ENCODE measurements at places on chromosomes 7 and 10.
A peak's percentile ranks its signal among the peaks of the same experiment; 100 is the strongest.

- DNase-seq = no peak
These were observed 355.1 kb downstream of the AUTS2 start for GRCh38 chr7:69953136-69954067.

GRCh38 chr10:88196291-88196690 lies 332.9 kb downstream of the PTEN start:
- peak; percentile 56 for DNase-seq

GRCh38 chr7:2616387-2617324 lies 15.1 kb upstream of the TTYH3 start:
- DNase-seq = no peak

- DNase-seq = no peak
These were observed 103.1 kb downstream of the SLC25A13 start for GRCh38 chr7:96218664-96219243.

DNA sequence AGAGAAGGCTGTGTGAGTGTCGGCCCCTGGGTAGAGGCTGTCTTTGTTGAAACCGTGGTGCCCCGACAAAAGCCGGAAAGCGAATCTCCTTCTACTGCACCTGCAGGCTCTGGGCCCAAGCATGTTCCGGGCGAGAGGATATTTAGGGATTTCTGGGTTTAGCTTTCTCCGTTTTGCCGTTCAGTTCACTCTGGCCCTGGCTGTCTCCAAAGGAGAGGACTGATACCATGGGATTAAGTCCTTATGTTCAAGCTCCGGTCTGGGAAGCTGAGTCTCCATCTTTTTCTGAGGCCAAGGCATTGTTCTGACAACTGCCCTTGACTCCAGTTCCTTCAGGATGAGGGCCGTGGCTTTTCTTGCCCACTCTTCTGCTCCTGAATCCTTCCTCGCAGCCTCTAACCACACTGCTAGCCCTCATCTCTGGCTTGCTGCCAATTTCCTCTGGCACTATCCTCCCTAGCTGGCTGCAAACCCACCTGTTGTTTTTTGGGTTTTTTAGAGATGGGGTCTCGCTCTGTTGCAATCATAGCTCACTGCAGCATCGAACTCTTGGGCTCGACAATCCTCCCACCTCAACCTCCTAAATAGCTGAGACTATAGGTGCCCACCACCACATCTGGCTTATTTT lies 206.8 kb downstream of the SKIDA1 start:
- DNase-seq = peak; percentile 1

GRCh38 chr10:44394696-44395381 lies 9.9 kb upstream of the CXCL12 start:
- no peak for DNase-seq

- no peak for DNase-seq
These were observed 35.4 kb upstream of the HBP1 start for GRCh38 chr7:107133396-107133795.

- DNase-seq = peak; percentile 64
These were observed 98.0 kb downstream of the NPY start for GRCh38 chr7:24381894-24382505.

DNA sequence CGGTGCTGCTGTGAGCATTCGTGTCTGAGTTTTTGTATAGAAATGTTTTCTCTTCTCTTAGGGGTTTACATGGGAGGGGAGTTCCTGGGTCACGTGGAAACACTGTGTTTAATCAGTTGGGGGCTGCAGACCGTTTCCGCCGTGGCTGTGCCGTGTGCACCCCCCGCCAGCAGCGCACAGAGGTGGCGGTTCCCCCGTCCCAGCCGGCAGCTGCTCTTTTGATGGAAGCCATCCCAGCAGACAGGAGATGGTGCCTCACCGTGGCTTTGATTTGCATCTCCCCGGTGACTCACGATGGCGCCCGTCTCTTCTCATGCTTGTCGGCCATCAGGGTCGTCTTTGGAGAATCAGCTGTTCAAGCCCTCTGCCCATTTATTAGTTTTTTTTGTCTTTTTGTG lies 34.9 kb upstream of the FOXL3 start:
- DNase-seq = no peak

GRCh38 chr10:69814251-69814650 lies 12.5 kb downstream of the COL13A1 start:
- no peak for DNase-seq

GRCh38 chr7:64902806-64903721 lies at the start of gene ZNF273:
Gene ZNF273 (plus strand): TSS chr7:64903273. CDS start chr7:64903318, 45 bp downstream.
- peak; percentile 96 for DNase-seq

- DNase-seq = no peak
These were observed 149.8 kb downstream of the HBP1 start for GRCh38 chr7:107318523-107319160.

GRCh38 chr10:8042721-8043568 lies 11.5 kb upstream of the GATA3 start:
- DNase-seq = no peak

GRCh38 chr10:127018298-127018650 lies 113.0 kb downstream of the DOCK1 start:
- no peak for DNase-seq

GRCh38 chr7:77239471-77239870 lies 39.9 kb upstream of the FGL2 start:
- no peak for DNase-seq

- DNase-seq = no peak
These were observed 1.4 kb downstream of the HPS1 start for GRCh38 chr10:98445200-98445812.

GRCh38 chr7:17929647-17930395 lies 10.5 kb downstream of the SNX13 start:
- no peak for DNase-seq

GRCh38 chr7:2729893-2730716 lies 42.1 kb downstream of the AMZ1 start:
- no peak for DNase-seq

- peak; percentile 69 for DNase-seq
These were observed 6.8 kb upstream of the TAS2R40 start for GRCh38 chr7:143214789-143215679.

GRCh38 chr10:86646532-86646931 lies 7.8 kb upstream of the OPN4 start:
- DNase-seq = no peak

GRCh38 chr7:36571190-36571560 lies 153.1 kb downstream of the AOAH start:
- DNase-seq = no peak

DNA sequence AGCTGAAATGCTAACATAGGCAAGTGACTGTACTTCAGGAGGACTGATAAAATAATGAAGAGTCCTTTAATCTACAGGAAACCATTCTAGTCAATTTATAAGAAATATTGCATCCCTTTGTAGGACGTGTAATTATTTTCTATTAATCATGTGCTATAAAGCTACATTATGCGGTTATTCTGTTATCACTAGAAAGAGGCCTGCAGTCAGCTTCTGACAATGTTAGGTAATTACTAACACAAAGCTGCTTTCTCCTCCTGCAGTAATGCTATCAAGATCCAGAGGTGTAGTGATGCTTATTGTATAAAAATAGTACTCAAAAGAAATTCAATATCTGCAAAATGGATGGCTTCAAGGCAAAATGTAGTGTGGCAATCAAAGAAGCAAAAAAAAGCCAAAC lies 191.1 kb downstream of the SKAP2 start:
- no peak for DNase-seq

GRCh38 chr10:22606164-22606614 lies 108.2 kb downstream of the PIP4K2A start:
- DNase-seq = no peak

- DNase-seq = no peak
These were observed 61.7 kb downstream of the MAP3K8 start for GRCh38 chr10:30495687-30496086.

GRCh38 chr10:89398003-89398749 lies 5.8 kb downstream of the IFIT1 start:
- no peak for DNase-seq
